ENCODE measurements at places on chromosomes 16 and 17. TPM values are rescaled to one million over a fixed set of nuclear protein-coding genes. Genes with fewer than 3 reads are reported as not detected.

DNA sequence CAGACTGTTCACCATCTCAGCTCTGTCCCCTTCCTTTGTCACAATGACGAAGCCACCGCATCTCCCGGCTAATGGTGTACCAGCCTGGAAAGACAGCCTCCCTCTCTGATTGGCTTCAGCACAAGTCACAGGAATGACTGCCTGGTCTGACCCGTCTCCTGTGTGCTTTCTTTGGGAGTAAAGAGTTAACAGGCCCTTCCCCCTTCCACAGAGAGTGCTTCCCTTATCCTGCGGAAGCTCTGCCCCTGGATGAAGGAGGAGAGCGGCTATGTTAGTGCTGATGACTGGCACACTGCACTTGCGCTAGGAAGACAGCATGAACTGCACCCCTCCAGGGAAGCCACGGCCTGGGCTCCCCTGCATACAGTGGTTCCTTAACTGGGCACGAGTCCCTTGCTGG, 11.3 kb downstream of the USB1 start:
- DNase-seq = no peak

The CA5A gene
- total RNA-seq = not detected

- no peak for DNase-seq
These were observed 13.1 kb downstream of the SLC22A31 start for GRCh38 chr16:89187032-89187769.

DNA sequence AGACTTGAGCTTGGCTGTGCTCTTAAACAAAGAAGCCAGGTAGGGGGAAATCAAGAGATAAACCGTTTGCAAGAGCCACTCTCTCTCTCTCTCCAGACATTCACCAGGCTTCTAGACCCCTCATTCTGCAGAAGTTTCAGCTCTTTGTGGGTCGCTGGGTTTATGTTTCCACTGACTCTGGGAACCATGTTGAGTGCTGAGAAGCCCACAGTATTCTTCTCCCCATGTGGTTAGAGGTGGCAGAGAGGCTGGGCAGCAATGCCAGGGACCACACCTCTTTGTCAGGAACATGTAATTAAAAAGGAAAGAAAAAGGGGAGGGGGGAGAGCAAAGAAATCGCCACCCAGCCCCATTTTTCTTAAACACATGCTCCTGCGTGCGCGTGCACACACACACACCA, 154.8 kb upstream of the SOX9 start:
- no peak for DNase-seq

DNA sequence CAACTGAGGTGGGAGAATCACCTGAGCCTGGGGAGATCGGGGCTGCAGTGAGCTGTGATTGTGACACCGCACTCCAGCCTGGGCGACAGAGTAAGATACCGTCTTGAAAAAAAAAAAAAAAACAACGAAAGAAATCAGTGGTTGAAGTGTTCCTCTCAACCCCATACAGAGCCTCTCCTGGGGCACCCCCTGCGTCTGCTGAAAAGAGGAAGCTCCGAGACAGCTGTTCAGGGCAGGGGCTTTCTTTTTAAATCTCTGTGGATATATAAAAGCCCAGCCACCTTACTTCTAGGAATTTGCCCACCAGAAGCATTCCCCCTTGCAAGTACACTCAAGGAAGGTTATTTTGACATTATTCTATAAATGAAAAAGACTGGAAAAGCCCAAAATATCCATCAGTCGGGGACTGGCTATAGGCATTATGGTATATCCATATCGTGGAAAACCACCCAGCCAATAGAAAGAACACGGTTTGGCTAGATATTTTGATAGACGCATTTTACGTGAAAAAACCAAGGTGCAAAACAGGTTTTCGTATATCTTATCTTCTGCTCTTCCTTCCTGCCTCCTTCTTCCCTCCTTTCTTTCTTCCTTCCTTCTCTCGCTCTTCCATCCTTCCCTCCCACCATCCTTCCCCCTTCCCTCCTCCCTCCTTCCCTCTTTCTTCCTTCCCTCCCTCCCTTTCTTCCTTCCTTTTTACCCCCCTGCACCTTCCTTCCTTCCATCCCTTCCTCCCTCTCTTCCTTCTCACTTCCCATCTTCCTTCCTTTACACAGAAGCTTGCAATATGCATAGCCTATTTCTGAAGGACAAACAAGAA, 9.2 kb upstream of the CCL22 start:
- DNase-seq = no peak

- DNase-seq = no peak
These were observed 211.6 kb upstream of the FOXF1 start for GRCh38 chr16:86298758-86299134.

GRCh38 chr16:74218871-74219270, 77.7 kb upstream of the PSMD7 start:
- no peak for DNase-seq

- DNase-seq = no peak
These were observed 124.7 kb downstream of the CDH11 start for GRCh38 chr16:64997121-64997520.

GRCh38 chr16:56282451-56282850, 91.2 kb downstream of the GNAO1 start:
- no peak for DNase-seq

GRCh38 chr16:75502916-75503605, 7.8 kb upstream of the CHST6 start:
- no peak for DNase-seq

DNA sequence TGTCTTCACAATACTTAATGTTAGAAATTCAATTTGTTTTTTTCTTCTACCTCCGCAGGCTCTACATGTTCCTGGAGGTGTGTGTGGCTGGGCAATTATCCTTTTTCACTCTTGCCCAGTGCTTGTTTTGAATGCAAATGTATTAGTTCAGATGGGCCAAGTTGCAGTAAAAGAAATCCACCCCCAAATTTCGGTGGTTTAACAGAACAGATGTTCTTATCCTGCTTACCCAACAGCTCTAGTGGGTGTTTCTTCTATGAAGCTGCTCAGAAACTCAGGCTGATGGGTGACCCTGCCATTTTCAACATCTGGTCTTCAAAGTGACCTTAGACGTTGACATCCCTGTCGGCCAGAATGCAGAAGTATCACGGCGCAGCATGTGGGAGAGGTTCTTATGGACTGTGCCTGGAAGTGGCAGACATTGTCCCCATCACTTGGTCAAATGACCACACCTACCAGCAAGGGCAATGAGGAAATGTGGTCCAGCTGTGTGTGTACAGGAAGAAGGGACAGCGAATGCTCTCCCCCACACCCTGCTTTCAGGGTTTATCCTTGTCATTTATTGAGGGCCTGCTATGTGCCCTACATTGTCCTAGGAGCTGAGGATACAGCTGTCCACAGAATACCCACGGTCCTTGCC, 157.3 kb downstream of the CDH13 start:
- no peak for DNase-seq

DNA sequence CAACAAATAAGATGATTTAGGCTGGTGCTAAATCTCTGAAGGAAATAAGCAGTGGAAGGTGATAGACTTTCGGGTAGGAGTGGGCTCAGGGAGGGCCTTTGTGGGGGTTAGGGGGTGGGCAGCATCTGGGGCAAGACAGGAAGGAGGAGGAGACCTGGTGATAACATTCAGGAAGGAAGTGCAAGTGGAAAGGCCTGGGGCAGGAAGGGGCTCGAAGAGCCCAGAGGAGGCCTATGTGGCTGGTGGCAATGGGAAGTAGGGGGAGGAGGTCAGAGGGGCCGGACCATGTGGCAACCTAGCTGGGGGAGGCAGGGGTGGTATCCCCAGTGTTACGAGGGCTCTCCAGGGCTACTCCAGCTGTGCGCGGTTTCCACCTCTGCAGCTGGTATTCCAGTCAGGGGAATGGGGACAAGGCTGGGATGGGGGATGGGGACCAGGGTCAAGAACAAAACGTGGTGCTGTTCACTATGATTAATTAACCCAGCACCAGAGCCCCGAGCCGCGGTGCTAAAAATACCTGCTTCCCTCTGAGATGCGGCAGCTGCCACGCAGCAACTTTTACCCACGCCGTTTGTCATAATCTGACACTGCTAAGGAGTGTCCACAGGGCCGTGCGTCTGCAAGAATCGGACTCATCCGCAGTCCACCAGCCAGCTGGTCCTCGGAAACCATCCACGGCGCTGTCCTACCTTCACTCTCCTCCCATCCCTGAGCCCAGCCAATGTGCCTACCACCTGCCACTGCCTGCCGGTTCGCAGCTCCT, 5.2 kb upstream of the CCDC182 start:
- DNase-seq = no peak

The CD300E gene
- not detected for total RNA-seq

DNA sequence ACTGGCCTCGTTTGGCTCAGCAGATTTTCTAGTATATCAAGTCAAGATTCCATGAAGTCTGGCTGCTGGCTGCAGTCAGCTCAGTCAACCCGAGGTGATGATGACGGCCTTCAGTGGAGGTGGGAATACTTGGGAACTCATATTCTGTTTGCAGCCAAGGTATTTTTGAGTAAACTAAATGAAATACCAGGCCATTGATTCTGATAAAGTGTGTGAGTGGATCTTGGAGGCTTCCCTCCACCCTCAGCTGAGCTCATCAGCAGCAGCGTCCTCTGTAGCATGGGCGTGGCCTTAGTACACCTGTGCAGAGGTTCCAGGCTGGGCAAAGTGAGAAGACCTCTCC, 22.0 kb upstream of the TACO1 start:
- DNase-seq = no peak

The MFSD11 gene
- total RNA-seq = 12.4 TPM

DNA sequence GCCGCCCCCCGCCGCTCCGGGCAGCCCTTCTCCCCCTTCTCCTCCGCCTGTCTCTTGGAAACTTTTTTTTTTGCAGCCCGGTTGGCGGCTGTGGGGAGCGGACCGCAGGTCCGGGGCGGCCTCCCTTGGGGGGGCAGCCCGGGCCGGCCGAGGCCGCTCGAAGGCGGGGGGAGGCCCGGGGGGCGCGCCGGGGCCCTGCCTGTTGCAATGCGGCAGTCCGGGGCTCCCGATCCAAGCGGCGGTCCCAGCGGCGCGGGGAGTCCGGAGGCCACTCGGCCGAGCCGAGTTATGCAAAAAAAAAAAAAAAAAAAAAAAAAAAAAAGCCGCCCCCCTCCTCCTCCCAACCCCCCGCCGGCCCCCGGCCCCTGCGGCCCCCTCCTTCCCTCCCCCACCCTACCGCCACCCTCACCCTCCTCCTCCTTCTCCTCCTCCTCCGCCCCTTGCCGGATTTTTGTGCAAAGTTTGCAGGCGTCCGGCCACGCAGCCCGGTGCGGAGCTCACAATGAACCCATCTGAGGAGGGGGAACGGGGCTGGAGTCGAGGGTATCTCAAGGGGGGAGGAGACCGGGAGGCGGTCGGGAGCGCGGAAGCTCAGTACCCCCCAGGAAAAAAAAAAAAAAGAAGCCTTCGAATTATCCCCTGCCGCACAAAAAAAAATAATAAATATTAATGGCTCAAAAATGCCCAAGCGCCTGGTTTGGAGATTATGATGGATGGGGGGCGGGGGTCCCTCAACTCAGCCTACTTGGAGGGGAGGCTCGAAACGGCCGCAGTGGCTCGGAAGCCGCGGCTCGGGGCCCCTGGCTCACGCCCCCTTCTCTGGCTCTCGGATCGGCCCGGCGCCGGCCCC, at the start of gene ZNF423:
Gene ZNF423 (minus strand): TSS at position 291 of the 850 bp plus-strand sequence. CDS start 338 bp downstream, outside the sequence.
- DNase-seq = no peak

- no peak for DNase-seq
These were observed 170.6 kb downstream of the TMEM132E start for GRCh38 chr17:34750004-34750403.

The SGCA gene
- total RNA-seq = not detected

The NDRG4 gene
- 30.8 TPM for total RNA-seq

GRCh38 chr17:8001976-8002720, at the start of gene GUCY2D:
TSS of gene GUCY2D (plus strand) at chr17:8002615. CDS start at chr17:8003048, 433 bp downstream.
- DNase-seq = no peak

DNA sequence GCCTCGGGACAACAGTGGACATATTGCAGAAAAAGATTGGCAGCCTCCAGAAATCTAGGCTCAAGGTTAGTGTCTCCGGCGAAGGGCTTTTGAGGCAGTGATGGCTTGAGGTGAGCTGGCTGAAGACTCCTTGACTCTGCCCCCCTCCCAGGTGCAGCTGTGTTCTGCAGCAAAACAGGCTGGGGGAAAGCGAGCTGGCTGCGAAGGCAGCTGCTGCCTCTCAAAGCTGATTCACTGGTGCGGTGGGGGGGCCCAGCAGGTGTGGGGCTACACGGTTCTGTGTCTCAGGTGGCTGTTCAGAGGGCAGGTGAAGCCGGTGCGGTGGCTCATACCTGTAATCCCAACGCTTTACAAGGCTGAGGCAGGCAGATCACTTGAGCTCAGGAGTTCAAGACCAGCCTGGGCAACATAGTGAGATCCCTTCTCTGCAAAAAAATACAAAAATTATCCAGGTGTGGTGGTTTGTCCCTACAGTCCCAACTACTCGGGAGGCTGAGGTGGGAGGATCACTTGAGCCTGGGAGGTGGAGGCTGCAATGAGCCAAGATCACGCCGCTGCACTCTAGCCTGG, 22.9 kb downstream of the C16orf96 start:
- no peak for DNase-seq

DNA sequence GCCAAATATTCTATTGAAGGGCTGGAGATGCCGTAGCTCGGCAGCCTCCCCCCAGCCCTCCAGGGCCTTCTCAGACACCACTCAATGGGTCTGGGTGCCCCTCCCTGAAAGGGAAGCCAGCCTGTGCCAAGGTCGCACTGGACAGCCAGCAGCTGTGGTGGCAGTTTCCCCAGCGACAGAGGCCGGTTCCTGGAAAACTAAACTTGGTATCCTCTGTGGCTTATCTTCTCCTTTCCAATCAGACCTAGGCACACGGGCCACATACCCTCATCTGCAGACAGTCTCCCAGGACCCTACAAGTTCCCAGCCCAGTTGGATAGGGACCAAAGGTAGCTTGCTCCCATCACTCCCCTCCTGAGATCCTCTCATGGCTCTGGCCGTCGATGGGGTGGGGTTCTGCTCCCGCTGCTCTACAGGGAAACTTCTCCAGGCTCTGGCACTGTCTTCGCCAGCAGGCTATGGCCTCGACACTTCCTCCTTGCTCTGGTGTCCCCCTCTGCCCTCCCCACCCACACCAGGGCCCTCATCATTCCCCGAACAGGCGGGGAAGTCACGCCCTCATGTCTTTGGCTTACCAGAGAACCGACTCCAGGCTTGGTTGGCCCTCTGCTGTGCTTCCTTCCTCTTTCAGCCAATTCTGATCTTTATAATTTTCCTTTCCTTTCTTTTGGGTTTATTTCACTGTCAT, 18.3 kb upstream of the IL21R start:
- DNase-seq = no peak

DNA sequence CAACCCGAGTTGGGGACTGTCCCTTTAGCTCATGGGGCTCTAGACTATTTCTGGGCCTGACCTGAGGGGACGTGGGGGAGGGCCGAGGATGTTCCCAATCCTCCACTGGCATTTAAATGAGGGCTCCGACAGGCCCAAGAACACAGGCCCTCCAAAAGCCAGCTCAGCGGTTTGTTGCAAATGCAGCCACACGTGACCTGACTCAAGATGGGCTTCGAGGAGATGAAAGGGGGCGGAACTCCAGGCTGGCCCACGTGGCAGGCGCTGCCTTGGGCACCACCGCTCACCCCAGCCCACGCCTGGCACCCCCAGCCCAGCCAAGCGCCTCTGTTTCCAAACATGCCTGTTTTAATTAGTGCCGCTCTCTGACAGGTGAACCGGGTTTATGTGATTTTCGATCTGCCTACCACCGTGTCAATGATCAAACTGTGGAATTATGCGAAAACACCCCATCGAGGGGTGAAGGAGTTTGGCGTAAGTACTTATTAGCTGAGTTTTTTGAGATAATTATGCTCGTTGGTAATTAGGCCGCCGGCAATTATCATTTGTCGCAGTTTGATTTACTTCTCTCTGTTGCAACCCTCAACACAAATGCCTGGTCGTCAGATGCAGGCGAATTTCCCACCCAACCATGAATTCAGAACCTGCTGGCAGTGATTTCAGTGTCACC, 226.7 kb downstream of the KATNIP start:
- no peak for DNase-seq

The FA2H gene
- total RNA-seq = 11.5 TPM

GRCh38 chr17:61458000-61458399, 5.8 kb downstream of the TBX4 start:
- DNase-seq = no peak

Data from epithelial cell of proximal tubule (primary cell).